ENCODE measurements at places on chromosomes 3 and 15. TPM values are rescaled to one million over a fixed set of nuclear protein-coding genes. Genes with fewer than 3 reads are reported as not detected.

The NDUFAF3 gene
- 70.1 TPM for total RNA-seq

- DNase-seq, result no peak
These were observed 39.4 kb upstream of the IDH2 start for GRCh38 chr15:90141646-90142045.

GRCh38 chr3:191262650-191263049 lies 63.6 kb downstream of the OSTN start:
- DNase-seq, result no peak

DNA sequence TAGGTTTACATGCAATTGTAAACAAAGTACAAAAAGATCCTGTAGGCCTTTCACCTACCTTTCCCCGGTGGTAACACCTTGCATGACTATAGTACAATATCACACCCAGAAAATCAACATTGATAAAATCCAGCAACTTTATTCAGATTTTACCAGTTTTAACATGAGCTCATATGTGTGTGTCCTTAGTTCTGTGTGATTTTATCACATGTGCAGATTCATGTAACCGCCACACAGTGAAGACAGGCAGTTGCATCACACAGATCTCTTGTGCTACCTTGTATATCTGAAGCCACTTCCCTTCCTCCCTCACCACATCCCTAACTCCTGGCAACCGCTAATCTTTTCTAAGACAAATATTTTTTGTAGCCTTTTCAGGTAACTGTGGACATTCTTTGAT lies 183.5 kb upstream of the C2CD4B start:
- DNase-seq, result no peak

GRCh38 chr15:101523560-101523940 lies 34.0 kb upstream of the PCSK6 start:
- no peak for DNase-seq

GRCh38 chr3:38722781-38723568 lies 73.5 kb upstream of the SCN5A start:
- no peak for DNase-seq

DNA sequence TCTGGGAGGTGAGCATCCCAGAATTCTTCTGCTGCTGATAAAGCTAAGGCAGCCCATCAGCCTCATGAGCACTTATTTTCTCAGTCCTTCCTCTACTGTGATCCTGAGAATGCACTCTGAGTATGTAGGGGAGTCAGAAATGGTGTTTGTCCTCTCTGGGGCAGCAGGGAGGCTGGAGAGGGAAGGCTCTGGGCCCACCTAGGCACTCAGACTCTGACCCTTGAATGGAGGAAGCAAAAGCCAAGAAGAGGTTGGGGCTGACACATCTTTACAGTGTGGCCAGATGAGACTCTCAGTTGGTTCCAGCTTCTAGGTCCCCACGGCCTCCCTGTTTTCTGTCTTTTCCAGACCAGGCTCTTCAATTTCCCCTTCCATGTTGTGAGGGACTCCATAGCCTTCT lies 36.1 kb upstream of the BLM start:
- DNase-seq, result no peak

- no peak for DNase-seq
These were observed 128.3 kb upstream of the BFSP2 start for GRCh38 chr3:133271539-133271938.

DNA sequence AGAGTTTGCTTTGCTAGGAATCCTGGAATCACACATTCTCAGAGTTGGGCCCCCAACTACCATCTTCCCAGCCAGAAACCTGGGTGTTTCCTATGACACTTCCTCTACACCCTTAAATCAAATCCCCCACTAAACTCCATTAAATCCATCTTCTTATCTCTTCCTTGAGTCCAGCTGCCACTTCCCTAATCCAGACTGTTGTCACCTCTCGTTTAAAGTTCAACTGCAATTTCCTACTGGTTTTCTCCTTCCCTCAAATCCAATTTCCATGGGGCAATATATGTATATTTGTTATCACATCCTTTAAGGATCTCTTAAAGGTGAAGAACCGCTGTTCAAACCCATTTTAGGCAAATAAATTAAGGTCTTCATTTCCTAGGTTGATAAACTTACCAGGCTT lies 73.6 kb upstream of the SNTN start:
- DNase-seq, result no peak

DNA sequence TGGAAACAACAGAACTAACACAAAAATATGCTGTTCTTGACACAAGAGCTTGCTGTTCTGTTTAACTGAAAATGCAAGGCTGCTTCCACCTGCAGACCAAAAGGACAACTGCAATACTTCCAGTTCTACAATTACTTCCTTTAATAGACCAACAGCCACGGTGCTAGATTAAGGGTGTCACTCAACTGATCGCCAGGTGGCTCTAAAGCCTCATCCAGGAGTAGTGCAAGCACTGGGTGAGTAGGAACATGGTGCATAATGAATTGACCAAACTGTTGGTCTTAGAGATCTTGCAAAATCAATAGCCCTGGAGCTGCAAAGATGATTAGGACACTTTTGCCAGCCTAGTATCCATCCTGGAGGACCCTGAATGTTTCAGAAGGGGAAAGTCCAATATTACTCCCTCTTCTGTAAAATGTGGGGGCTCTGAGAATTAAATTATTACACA lies 3.6 kb upstream of the CLDN16 start:
- DNase-seq, result peak; percentile 47
